ENCODE measurements at places on chromosomes 2 and 18.

DNA sequence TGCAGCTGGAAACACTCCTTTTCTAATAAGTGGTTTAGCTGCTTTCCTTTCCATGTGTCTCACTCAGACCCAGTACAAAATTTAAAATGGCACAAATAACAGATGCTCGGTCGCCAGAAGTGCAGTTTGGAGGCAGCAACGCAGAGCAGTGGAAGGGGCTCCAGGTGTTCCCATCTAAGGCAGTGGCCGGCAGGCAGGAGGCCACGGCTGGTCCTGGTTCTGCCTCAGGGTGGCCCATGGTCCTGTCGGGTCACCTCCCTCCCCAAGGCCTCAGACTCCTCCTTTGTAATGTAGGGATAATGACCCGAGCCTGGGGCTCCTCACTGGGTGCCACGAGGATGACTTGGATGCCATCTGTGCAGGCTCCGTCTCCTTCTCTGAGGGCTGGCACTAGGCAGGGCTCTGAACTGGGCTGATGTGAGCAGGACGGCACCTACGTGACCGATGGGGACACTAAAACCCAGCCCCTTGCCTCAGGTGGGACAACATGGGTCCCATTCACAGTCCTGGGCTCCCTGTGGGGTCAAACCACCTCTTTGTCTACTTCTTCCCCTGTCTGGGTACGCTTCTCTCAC, 80.9 kb upstream of the SLC66A3 start:
- DNase-seq: no peak

DNA sequence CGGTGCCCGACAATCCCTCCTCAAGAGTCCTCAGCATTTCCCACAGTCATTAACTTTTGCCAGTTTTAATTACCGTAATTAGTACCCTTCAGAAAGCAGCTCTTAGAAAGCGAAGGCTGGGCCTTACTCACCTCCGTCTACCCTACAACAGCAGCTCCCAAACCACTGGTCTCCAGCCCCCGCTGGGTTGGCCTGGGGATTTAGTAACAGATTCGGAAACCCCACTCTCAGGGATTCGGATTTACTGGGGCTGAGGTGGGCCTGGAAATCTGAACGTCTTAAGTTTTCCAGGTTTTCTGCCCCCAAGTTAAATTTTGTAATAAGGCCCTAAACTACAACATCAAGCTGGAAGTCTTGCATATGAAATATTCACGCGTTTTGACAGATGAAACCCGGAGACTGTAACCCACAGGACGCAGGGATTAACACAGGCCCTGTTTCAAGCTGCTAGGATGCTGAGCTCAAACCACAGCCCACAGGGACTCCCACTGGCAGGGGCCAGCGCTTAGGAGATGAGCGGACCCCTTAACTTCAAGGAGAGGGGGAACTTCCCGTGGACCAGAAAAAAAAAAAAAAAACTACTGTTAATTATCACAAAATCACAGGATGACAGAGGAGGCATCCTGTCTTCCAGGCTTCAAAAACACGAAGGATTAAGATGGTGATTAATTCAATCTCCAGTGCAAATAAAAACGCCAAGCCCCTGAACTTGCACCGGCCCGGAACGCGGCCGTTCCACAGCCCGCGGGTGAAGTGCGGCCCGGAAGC, 985 bp downstream of the ILKAP start:
- DNase-seq: peak; percentile 10

DNA sequence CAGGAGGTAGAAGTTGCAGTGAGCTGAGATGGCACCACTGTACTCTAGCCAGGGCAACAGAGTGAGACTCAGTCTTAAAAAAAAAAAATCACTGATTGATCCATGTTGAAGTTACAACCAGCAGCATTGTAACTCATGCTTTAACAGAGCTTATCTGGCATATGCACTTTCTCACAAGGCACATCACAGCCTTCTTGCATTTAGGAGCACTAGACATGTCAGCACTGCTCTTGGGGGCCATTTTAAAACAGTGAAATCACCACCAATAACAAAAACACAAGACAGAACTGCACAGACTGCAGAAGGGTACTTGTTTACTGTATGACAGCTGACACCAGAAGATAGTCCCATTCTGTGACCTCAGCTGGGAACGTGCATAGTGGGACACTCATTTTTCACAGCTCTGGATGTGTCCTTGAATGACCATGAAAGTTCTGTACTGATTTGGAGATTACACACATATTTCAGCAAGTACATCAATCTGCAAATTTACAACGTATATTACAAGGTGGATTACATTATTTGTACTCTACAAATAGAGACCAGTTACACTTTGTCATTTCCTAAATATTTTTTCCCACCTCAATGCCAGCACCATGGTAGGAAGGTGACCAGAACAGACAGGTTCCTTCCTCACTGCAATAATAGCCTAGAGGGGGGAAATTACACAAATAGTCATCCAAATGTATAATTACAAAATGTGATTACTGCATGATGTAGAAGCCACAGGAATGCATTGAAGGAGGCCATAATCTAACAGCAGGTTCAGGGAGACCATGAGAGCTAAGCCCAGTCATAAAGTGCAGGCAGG, 35.1 kb downstream of the CCBE1 start:
- DNase-seq: peak; percentile 90

DNA sequence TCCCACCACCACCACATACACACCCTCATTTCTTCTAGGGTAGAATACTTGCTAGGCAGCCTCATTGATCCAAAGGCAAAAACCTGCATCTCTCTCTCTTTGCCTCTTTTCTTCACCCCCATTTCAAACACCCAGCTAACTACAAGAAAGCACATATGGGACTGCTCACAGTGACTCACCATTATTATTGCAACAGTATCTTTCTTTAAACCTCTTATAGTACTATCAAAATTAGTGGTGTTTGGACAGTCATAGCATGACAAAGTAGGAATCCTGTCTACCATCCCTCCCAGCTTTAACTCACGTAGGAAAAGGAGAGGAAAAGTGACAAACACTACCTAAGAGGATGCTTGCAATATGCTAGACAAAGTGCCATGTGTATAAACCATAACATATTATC, 422.5 kb upstream of the CRIM1 start:
- DNase-seq: peak; percentile 18

- DNase-seq: peak; percentile 20
These were observed 54.9 kb downstream of the VRK2 start for GRCh38 chr2:58101500-58101899.

- no peak for DNase-seq
These were observed 198.8 kb downstream of the DCDC2C start for GRCh38 chr2:3902131-3902530.

DNA sequence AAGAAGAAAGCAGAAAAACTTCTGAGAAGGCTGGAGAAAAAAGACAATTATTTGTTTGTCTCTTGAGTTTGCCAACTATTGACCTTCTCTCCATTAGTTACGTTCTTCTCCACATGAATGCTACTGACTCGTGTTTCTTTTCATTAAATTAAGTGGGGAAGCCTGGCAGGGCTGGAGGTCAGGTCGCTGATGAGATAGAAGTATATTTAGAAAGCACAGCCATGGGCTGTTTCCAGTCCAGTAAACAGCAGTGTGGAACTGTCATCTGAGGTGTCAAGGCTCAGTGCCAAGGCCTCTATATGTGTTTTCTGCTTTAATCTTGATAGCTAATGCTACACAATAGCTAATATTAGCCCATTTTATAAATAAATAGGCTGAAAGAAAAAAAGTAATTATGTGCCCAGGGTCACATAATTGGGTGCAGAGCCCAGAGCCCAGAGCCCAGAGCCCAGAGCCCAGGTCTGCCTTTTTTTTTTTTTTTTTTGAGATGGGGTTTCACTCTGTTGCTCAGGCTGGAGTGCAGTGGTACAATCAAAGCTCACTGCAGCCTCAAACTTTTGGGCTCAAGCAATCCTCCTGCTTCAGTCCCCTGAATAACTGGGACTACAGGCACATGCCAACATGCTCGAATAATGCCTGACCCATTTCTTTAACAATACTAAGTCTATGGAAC, 6.3 kb downstream of the MSGN1 start:
- DNase-seq: no peak

GRCh38 chr18:44630118-44630517, 50.6 kb upstream of the SETBP1 start:
- DNase-seq: no peak

GRCh38 chr2:231955758-231956472, 5.6 kb upstream of the DIS3L2 start:
- DNase-seq: no peak

GRCh38 chr18:58593938-58594337, 35.0 kb downstream of the ALPK2 start:
- DNase-seq: peak; percentile 86

DNA sequence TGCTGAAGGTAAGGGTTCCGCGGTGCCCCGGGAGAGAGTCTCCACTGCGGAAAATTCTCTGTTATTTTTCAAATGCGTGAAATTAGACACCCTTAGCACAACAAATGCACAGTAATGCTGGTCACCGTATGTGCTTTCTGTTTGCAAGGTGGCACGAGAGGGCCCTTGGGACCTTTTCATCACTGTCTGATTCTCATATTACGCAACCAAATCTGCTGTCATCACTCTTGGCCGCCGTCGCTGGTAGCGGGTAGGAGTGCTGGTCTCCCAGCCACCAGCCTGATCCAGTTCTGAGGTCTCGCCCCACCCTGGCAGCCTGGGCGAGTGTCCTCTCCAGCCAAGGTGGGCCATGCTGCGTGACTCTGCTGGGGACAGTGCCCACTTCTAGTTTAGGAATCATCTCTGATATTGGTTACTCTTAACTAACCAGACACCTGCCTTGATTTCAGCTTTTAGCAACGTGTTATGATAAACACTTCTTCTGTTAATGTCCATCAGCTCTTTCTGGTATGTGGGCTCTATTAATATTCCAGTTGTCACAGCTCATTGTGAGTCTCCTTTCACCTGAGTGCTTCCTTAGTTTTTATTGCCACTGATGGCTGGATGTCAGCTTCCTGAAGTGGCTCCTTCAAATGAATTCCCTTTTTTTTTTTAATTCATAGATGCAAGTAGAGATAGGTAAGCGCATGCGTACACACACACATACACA, 199.4 kb downstream of the GBX2 start:
- no peak for DNase-seq

DNA sequence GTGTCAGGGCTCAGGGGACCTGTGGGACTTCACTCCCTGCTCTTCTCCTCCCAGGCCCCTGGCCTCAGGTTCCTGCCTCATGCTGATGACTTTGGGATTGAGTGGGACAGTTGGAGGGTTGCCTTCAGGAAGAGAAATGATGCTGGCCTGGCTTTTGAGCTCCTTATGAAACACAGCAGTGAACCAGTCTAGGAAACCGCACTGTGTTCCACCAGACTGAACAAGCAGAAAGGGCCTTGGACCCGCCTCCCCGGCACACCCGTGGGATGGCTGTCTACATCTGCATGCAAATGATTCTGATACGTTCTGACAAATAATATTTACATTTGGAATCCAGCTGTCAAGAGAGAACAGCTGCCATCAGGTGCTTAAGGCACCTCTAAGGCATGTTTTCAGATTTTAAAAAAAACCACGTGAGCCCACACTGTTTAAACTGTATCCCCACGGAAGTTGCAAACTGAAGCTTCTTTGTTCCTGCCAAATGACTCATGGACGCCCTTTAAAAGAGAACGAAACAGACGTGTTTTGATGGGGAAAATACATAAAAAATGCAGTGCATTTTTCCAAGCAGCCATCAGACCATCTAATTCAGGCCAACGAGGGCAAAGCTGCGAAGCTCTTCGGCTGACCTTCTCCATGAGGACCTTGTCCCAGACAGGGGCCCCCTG, 27.6 kb upstream of the ASAP2 start:
- DNase-seq: peak; percentile 90

GRCh38 chr2:59112258-59112657, 871.1 kb upstream of the FANCL start:
- no peak for DNase-seq

- DNase-seq: peak; percentile 85
These were observed 40.3 kb downstream of the CYB5A start for GRCh38 chr18:74251297-74252038.

GRCh38 chr2:45169339-45170190, 160.3 kb upstream of the SIX2 start:
- no peak for DNase-seq

GRCh38 chr2:176106581-176107539, at the start of gene HOXD11:
Gene HOXD11 (plus strand): TSS chr2:176107280. CDS start chr2:176107356, 76 bp downstream.
- peak; percentile 82 for DNase-seq

DNA sequence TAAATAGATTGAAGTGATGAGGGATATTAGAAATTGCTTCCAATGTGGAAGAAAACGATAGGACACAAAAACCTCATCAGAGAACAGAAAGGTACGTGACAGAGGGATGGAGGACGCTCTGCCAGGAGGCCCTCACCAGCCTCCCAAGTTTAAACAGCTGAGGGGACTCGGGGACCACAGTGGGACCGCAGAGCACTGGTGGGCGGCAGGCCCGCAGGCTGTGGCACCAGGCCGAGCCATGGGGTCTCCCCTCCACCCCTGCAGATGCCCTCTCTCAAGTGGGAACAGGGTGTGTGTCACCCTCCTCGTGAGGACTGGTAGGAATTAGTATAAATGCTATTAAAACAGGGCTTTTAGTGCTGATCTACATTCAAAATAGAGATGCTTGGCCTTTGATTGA, 10.8 kb downstream of the NDUFA10 start:
- no peak for DNase-seq

- no peak for DNase-seq
These were observed 583.3 kb downstream of the PLCL1 start for GRCh38 chr2:198387677-198388076.

DNA sequence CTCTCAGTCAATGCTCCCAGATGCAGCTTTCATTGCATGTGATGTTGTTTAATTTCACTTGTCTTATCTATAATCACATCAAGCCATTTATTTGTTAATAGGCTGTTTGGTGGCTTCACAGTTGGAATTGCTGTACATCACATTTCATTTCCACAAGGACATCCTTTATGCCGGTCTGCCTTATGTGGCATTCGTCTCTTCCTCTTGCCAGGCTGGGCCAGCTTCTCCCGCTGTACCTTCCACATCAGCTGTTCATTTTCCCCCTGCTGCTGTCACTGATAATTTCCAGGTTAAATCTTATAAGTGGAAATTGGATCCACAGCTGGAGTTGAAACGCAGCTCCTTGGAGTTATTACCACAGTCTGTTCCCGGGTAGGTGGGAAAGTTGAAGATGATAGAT, 110.6 kb downstream of the DPP10 start:
- no peak for DNase-seq

- no peak for DNase-seq
These were observed 19.4 kb upstream of the TMX3 start for GRCh38 chr18:68734308-68734707.

- DNase-seq: no peak
These were observed 33.0 kb upstream of the GREB1 start for GRCh38 chr2:11500702-11501303.

DNA sequence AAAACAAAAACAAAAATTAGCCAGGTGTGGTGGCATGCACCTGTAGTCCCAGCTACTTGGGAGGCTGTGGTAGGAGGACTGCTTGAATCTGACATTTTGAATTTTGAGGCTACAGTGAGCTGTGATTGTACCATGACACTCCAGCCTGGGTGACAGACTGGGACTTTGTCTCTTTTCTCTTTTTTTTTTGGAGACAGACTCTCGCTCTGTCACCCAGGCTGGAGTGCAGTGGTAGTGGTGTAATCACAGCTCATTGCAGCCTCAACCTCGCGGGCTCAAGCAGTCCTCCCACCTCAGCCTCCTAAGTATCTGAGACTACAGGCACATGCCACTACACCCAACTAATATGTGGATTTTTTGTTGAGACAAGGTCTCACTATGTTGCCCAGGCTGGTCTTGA, 35.6 kb downstream of the ANKRD44 start:
- DNase-seq: no peak

- DNase-seq: peak; percentile 22
These were observed 27.8 kb downstream of the GALNT14 start for GRCh38 chr2:31110431-31110830.
